ENCODE measurements at places on chromosomes 16 and 17. TPM values are rescaled to one million over a fixed set of nuclear protein-coding genes. Genes with fewer than 3 reads are reported as not detected.

GRCh38 chr16:48383877-48384519 lies 1.2 kb downstream of the SIAH1 start:
- DNase-seq, result no peak

Gene CCL1
- not detected for total RNA-seq

Gene KRT31
- total RNA-seq, result not detected

GRCh38 chr17:46758614-46759013 lies 59.9 kb downstream of the WNT3 start:
- DNase-seq, result no peak

Gene HBQ1
- 1.7 TPM for total RNA-seq

- DNase-seq, result peak; percentile 69
These were observed 47.1 kb downstream of the SPACA3 start for GRCh38 chr17:33038740-33039139.

GRCh38 chr16:88424587-88425235 lies 28.4 kb upstream of the ZFPM1 start:
- peak; percentile 69 for DNase-seq

DNA sequence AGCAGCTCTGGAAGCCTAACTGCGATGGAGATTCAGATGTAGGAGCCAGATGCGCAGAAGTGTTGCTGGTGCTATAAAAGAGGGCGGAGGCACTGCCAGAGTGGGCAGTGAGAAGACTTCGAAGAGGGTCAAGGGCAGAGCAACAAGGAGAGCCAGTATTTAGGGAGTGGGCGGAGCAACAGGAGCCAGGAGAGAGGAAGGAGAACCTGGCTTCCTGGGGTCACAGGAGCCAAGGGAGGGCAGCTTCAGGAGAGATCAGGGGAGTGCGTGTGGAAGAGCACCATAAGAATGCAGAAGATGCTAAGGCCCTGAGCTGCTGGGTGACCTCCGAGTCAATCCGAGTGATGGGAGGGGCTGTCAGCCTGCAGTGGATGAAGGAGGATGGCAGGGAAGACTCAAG lies 14.4 kb upstream of the MRPS23 start:
- DNase-seq, result no peak

Gene GNGT2
- total RNA-seq, result not detected

- peak; percentile 94 for DNase-seq
These were observed 14.6 kb upstream of the CIBAR2 start for GRCh38 chr16:85126705-85127378.

DNA sequence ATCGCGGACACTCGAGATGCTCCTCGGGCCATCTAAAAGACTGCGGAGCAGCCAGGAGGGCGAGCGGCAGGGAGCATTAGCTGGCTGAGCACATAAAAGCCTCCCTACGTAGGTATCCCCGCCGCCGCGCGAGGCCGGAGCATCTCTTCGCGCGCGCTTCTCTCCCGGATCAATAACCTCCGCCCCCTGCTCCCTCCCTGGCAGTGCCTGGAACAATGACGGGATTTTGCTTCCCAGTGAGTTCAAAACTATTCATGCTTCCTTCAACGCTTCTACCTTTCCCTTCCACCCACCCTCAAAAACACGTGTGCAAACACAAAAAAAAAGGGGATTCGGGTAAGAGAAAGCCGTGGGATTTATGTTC lies 984 bp downstream of the CENPV start:
- no peak for DNase-seq

DNA sequence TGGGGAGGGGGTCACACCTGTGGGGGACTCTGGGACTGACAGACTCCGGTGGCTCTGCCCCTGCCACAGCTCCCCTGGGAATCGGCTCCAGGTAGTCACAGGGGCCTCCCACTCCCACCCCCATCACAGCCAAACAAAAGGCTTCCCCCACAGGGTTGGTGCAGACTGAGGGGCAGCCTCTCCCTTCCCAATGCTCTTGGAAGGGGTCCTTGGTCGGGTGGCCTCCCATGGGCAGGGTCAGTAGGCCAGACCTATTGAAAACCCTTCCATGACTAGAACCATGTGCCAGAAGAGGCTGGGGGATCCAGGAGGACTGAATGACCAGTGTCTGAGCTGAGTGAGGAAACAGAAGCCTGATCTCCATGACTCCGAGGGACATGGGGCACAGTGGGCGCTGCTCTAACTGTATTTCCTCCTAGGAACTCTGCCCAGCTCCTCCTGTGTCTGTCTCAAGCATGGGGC lies 28.6 kb downstream of the TK2 start:
- DNase-seq, result no peak

DNA sequence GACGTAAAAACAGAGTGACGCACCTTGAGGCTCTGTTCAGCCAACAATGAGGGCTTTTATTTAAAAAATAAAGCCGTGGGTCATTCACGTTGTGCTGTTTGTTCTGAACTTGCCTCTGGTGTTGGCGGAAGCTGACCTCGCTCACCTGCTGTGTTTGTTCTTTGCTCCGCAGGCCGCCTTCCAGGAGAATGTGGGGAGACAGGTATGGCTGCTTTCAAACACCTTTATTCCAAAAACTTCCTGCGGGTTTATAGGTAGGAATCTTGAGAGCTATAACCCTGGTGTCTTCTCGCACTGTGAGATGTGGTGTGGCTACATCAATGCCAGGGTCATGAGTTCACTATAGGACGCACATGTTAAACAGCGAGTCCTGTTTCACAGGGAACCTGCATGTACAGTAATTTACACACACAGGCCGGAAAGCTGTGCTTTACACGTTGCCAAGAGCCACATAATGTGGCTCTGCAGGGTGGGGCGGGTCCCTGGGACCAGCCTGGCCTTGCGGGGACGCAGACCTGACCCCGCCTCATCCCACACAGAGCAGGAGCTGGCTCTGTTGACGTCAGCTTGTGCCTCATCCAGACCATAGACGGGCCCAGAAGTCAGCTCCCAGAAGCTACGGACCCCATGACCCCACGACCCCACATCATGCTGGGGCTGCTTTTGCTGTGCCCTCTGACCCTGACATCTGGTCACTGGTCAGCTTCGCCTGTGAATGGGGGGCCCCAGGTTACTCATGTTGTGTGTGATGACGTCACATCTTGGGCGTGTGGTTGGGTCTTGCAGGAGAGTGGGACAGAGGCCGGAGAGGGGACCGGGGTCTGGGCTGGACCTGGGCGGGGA lies 49.9 kb upstream of the ZNF750 start:
- no peak for DNase-seq

Gene RAB37
- total RNA-seq, result 0.82 TPM

- no peak for DNase-seq
These were observed 126.4 kb downstream of the C16orf78 start for GRCh38 chr16:49499869-49500610.

DNA sequence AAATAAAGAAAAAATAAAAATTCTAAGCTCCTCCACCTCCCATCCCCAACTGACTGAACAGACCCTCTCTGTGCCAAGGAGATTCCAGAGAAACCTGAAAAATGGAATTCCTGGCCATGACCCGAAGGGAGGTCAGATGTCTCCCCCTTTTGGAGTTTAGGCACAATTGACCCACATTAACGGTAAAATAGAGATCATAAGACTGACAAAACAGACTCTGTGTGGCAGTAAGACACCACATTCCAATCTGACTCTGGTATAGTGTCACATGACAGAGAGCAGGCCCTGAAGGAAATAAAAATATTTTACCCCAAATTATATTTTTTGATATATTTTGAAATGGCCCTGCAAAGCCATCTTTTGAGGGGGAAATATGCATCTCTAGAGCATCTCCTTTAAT lies 115.1 kb upstream of the ZKSCAN2 start:
- no peak for DNase-seq

GRCh38 chr16:66681676-66682075 lies 14.9 kb downstream of the CMTM4 start:
- DNase-seq, result no peak

GRCh38 chr17:7897773-7898172 lies 9.2 kb downstream of the CHD3 start:
- peak; percentile 45 for DNase-seq

- DNase-seq, result peak; percentile 91
These were observed 149.3 kb downstream of the ENGASE start for GRCh38 chr17:79223953-79224352.
